ENCODE measurements at places on chromosomes 3 and 15. TPM values are rescaled to one million over a fixed set of nuclear protein-coding genes. Genes with fewer than 3 reads are reported as not detected.

Gene EPHA6
- total RNA-seq, result not detected

Gene ACOX2
- not detected for total RNA-seq

Gene NOX5
- not detected for total RNA-seq

Gene RASGRP1
- total RNA-seq, result 118 TPM

Gene GHSR
- total RNA-seq, result not detected

Gene TNNC1
- 2.0 TPM for total RNA-seq
